ENCODE measurements at places on chromosomes 16 and 17.

DNA sequence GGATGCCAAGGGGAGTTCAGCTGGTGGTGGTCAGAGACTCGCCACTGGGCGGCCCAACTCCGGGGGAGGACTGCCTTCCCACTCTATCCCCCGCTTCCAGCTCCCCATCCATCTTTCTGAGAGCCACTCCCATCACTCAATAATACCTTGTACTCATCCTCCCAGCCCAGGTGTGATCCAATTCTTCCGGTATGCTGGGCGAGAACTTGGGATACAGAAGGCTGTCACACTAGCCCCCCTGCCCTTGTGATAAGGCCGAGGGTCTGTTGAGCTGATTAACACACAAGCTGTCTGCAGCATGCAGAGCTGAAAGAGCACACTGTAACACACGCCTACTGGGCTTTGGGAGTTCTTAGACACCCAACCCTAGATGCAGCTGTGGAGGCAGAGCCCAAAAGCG, 460.4 kb upstream of the EEF2KMT start:
- DNase-seq, result no peak

DNA sequence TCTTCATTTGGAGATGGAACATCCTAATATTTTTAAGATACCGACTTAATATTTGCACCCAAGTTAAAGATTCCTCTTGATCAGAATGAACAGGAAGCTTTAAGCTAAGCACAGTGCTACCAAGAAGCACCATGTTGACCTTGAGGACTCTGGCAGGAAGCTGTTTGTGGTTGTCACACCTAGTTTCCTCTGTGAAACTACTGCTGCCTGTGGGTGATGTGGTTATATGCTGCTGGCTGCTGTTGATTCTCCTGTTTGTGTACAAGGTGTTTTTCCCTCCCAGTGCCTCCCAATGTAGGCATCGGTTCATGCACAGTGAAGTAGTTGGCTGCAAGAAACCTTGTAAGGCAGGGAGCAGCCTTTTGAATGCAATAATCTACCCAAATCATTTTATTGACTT, 23.4 kb downstream of the RBL2 start:
- DNase-seq, result peak; percentile 60

DNA sequence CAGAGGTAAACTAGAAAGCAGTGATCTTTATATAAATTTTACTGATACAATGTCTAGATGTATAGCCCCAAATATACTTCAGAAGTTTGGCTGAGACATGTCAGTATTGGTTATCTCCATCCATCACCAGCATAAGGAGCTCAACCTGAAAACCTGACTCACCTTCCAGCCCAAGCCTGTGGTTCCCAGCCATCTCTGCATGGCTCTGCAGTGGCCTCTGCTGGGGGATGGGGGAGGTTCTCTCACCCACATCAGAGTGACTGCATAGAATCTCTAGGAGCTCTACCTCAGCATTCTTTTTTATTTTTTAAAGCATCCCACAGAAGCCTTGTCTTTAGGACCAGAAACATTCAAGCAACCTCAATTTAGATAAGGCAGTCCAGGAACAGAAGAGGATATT, 27.3 kb downstream of the USP7 start:
- DNase-seq, result no peak

- DNase-seq, result no peak
These were observed 220.3 kb downstream of the PRKCA start for GRCh38 chr17:66522591-66523272.
